Stimulated activated CD4-positive, alpha-beta T cell treated with anti-CD3 and anti-CD28 coated beads, Interleukin-2, amount 100 ng/mL, for 48 hours (primary cell): ENCODE measurements at places on chromosomes 12 and 14.

- no peak for DNase-seq
These were observed 6.7 kb downstream of the DDX47 start for GRCh38 chr12:12819752-12820311.

GRCh38 chr14:56131865-56132833 lies 13.9 kb downstream of the PELI2 start:
- no peak for DNase-seq

DNA sequence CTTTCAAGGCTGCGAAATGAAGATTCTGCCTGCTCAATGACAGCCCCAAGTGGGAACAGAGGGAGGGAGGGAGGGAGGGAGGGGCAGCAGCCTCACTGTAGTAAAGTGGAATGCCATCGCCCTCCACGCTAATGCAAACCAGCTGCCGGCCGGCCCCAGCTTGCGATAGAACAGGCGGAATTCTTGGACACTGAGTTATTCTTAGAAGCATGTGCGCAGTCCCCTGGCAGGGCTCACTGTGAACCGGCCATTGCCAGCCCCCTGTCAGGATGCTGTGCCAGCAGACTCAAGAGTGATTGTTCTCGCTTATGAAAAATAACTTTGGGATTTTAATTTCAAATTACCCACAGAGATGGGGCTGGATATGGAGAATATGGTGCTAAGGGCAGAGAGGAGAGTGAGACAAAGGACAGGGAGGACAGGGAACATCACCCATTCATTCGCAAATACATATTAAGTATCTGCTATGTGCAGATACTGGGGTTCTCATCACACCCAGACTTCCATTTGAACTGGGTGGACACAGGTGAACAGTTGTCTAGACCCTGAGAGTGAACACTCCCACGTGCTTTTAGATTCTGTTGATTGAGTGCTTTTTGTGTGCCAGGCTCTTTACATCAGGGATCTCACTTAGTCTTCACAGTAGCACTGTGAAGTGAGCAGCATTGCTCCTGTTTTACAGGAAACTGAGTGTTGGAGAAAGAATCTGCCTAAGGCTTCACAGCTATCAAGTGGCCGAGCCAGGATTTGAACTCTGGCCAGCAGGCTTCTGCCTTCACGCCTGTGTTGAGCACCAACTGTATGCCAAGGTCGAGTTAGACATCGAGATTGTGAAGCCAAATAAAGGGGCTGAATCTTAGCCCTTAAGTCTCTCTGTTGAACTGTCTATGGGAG lies 192.9 kb downstream of the C12orf75 start:
- no peak for DNase-seq

DNA sequence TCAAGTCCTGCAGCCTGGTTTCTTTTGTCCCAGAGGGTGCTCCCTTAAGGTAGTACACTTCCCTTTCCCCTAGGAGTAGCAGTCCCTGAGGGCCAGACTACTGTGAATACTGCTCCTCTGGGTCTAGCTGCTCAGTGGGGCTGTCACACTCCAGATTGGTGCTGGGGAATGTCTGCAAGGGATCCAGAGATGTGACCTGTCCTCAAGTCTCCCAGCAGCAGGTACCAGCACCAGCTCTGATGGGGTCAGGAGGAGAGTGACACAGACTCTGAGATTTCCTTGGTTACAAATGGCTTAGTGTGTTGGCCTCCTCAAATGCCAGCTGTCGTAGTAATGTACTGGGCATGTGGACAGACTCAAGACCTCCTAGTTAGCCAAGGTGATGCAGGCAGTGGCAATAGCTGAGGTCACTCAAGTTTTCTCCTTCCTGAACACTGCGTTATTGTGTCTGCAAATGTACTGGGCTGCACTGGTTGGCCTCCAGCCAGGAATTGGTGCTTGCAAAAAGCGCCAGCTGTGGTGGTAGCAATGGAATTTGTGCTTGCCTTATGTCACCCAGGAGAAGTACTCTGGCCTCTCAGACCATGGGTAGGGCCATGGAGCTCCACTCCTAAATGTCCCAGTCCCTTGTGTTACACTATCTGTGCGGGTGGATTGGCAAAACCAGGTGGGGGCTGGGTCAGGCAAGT lies 36.4 kb upstream of the AEBP2 start:
- no peak for DNase-seq

DNA sequence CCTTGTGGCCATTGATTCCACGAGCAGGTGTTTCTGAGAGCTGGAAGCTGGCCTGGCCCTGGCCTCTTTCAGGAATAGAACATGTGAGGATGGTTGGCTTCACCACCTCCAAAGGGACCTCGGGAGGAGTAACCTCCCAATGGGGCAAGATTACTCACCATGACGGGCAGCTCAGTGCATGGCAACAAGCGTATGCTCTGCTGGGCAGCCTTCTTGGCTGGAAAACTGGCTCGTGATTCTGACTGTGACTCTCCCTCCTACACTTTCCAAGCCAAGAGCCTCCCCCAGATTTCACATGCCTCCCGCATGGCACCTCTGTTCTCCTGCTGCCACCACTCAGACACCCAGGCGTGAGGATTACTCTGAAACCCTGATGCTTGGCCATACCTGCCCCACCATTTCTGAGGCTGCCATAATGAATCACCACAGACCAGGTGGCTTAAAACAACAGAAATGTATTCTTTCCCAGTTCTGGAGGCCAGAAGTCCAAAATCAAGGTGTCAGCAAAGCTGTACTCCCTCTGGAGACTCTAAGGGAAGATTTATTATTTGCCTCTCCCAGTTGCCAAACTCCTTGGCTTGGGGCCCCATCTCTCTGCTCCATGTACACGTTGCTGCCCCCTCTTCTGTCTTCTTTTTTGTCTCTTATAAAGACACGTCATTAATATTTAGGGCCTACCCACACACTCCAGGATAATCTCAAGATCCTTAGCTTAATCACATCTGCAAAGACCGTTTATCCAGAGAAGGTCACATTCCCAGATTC lies 215.9 kb downstream of the CHST11 start:
- no peak for DNase-seq

DNA sequence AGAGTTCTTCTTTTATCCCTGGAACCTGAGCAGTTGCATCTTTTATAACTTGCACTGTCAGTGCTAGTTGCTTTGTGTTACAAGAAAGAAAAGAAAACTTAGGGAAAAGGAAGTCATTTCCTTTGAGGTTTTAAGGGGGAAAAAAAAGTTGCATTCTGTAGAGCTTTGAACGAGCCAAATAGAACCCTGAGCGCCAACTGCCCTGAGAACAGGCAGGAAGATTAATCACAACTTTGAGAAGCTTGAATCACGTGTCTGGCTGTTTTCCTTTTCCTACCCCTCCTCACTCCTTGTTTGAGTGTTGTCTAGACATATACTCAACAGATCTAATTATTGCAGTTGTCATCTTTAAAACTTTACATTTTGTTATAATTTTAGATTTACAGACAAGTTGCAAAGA lies 12.5 kb downstream of the PCNX1 start:
- DNase-seq = no peak

GRCh38 chr12:122062832-122063693 lies 15.5 kb upstream of the MLXIP start:
- DNase-seq = no peak

DNA sequence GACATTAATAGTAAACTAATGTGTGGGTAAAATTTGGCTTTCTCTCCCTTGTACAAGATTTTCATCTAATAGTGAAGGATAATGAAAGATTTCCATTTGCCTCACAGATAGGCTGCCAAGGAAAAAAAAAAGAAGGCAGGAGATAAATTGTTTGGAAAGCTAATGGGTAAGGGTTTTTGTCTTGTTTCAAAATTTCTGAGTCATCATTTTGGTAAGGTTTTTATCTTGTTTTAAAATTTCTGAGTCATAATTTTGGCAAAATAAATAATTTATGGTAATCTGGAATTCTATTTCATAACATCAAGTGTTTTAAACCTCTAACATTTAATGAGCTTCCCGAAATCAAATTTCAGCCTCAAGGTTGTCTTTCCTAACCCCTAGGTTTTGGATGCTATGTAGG lies 1035.7 kb upstream of the FBXO33 start:
- no peak for DNase-seq

DNA sequence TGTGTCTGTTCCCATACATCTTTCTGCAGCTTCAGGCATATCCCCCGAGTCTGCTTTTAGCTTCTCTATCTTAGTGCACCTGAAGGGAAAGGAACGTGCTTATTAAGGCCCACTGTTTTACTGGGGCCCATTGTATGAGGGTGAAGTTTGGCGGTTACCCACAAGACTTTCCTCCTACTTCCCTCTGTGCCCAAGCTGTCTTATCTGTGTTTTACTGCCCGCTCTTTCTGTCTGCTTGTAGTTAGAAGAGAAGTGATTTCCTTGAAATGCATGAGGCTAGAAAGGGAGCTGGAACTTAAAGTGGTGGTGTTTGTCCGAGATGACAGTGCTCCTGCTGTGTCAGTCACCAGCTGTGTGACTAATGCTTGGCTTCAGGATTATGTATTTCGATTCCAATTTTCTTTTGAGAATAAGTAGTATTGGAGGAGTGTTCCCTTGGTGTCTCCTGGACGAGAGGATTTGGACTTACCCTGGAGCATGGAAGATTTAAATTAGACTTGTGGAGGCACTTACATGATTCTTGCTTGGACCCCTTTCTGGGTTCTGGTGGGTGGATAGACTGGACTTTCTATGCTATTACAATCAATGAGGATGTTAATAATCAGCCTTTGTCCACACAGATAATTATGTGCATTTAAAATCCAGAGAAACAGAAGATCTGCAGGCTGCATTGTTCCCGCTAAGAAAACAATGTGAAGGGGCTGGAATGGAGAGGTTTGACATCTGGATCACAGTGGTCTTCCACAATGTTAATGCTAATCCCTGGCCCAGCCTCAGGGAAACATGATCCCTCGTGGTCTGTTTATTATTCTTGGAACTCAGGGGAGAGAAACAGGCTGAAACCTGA lies 13.9 kb upstream of the KRT86 start:
- no peak for DNase-seq

DNA sequence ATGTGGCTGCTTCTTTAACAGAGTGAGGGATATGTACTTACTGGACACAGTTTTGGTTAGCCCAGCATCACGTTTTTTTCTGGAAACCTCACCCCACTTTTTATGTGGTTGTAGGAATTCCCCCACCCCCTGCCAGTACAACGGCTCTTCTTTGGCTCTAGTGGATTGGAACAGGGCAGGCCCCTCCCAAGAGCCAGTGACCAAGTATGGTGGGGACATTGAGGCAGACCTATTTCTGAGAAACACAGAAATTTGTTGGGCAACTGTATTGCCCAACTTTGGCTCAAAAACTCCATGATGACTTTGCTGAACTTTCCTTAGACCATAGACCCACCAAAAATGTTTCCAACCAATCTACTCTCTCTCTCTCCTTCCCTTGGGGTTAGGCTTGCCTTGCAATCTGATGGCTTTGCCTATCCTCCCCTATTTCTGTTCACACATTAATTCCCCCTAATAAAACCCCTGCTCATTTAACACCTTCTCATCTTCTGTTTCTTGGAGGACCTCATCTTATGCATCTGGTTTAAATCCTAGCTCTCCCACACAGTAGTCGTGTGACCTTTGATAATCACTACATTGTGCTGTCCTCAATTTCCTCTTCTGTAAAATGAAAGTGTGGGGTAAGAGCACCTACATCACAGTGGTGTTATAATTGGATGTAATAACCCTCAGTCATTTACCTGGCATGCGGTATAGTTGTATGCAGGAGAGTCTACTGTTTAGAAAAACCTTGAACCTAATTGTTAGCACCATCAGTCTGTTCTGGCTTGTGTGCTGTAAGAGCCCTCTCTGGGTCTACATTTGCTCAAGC lies 71.7 kb downstream of the IGF1 start:
- DNase-seq = no peak

DNA sequence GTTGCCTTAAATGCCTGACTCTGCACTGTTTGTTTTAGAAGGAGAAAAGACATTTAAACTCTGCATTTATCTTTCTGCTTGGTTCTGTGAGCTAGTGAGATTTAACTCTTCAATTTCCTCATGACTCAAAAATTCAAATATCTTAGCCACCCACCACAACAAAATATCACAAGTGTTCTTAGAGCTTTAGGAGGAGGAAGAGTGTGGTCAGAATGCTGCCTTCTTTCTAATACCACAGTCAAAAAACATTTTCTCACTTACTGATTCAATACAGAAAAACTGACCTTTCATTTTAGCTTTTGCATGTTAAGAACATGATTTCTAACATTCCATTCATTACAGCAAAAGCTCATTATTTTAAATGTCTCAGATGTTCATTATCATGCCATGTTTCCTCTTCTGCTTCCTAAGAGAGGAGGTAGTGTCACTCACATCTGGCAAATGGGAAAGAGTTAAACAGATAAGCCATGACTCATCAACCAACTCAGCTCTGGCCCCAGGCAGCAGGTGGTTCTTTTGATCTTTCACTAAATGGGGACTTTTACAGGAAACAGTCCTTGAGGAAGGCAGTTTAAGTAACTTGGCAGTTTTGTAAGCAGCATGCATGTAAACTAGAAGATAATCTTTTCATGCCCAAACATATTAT lies 56.4 kb upstream of the RNU6-8 start:
- DNase-seq = no peak

DNA sequence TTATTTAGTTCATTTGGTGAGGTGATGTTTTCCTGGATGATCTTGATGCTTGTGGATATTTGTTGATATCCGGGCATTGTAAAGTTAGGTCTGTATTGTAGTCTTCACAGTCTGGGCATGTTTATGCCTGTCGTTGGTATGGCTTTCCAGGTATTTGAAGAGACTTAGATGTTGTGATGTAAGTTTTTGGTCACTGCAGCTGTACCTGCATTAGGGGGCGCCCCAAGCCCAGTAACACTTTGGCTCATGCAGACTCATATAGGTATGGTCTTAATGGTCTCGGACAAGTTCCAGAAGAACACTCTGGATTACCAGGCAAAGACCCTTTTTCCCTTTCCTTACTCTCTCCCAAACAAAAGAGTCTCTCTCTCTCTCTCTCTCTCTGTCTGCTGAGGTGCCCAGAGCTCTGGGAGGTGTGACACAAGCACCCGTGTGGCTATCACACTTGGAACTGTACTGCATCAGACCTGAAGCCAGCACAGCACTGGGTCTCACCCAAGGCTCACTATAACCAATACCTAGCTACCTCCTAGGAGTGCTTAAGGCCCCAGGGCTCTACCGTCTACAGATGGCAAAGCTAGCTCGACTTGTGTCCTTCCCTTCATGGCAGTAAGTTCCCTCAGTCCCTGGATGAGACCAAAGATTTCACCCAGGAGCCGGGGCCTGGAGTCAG lies 425.8 kb upstream of the ATXN7L3B start:
- no peak for DNase-seq

DNA sequence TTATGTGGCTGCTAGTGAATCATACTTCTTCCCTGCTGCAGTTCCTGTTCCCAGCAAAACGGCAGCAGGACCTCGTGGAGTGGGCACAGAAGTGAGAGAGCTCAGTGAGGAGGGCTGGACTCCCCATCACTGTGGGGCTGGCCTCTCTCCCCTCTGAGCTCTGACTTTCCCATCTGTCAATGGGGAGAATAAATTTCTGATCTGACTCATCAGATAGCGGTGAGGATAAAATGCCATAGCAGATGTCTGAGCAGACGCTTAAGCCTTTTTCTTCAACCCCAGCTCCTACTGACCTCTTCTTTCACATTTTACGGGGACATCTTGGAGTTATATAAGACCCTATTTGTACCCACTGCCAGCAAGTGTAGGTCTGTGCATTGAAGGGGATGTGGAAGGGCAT lies 116.6 kb downstream of the CRACR2A start:
- no peak for DNase-seq

DNA sequence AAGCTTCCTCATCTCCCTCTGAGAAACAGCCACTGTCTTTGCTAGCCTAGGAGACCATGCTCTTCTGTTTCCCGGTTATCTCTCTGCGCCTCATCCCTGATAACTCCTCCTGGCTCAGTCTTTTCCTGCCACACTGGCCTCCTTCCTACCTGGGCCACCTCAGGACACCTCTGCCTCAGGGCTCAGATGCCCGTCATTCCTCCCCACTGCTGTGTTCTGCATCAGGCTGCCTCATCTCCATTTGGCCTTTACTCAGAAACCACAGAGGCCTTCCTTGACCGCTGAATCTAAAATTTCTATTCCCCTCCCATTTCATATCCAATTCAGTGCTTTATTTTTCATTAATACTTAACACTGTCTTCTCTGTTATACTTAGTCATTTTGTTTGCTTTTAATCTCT lies 311.0 kb upstream of the RGS6 start:
- no peak for DNase-seq
